Naive thymus-derived CD4-positive, alpha-beta T cell (primary cell): ENCODE measurements at places on chromosomes 5 and 9.
A peak's percentile ranks its signal among the peaks of the same experiment; 100 is the strongest.

GRCh38 chr5:7078901-7079300, 317.0 kb upstream of the ADCY2 start:
- DNase-seq, result no peak

- no peak for DNase-seq
Observed at GRCh38 chr5:153237671-153238332, 252.7 kb upstream of the GRIA1 start.

DNA sequence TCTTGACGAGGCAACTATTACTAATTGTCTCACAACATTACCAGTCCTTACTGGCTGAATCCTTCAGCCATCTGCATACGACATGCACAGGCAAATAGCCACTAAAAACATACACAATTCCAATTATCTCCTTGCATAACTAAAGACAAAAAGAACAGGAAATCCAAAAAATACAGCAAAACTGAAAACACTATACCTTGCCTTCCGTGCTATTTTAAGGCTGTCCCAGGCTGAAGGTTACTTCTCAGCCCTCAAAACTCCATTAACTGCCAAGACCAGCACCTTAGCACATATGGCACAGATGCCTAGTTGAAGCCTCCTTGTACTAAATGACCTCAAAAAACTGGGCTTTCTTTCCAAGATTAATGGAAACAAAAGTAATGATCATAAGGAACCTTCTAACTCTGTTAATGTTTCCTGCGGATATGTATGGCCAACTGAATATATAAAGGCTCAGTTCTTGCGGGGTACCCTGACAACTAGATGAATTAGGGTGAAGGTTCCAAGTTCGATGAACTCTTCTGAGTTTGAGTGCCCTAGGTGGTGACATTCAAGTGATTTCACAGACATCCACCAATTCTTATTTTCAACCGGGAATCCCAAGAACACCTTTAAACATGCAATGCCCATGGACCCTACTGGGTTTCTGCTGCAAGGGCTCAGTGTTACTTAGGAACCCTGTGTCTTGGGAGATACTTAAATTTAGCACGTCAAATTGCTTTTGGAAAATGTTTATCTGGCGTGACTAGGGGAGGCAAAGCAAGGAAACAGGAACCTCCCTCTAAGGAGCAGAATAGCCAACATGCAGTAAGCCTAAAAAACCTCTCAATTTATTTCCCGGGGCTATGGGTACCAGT, 455.3 kb downstream of the RAB3C start:
- DNase-seq, result peak; percentile 14

DNA sequence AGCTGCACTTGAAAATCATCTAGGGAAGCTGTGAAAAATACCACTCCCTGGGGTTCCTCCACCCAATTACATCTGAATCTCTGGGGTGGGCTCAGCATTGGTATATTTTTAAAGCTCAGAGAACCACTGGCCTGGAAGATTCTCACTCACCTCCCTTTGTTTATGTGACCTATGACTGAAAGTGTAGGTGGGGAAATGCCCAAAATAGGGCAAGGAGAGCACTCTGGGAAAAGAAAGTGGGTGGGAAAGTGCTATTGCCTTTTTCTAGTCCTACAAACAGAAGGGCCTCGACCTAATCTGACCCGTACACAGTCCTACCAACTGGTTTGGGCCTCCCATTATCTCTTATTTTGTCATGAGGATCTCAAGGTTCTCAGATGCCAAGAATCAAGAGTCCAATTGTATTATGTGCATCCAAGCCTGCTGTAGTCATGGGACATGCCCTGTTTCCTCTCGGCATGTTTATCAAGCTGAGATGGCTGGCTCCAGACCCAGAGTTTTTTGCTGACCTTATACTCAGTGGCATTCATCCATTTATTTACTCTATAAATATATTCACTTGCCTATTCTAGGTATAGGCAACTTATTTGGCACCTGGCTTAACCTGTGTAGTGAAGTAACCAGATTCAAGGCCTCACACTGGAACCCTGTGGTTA, 483.7 kb downstream of the ENC1 start:
- DNase-seq, result no peak

DNA sequence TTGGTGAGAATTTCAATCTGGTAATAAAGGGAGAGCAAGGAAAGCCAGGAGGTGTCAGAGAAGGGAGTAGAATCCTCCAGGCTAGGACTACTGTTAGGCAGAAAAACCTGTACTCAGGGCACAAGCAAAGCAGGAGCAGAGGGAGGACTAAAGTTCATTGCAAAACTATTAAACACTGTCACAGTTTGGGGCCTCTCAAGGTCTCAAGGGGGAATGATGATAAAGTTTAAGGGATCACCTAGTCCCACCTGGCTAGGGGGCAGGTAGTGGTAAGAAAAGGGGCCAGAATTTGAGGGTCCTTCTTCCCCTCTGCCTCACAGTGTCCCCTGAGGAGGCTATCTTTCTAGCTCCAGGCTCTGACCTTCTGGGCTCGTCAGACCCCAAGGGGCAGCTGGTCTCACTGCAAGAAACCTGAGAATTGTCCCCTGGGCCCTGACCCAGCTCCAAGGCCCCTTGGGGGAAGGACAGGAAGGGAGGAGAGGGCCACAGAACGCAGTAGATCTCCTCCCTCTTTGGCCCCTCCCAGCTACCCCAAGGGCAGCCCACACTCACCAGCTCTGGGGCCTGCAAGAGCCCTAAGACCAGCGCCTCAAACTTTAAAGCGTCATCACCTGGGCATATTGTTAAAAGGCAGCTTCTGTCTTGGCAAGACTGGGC, 974 bp downstream of the CCDC69 start:
- DNase-seq, result peak; percentile 35

GRCh38 chr5:139642213-139642612, 5.9 kb upstream of the CXXC5 start:
- no peak for DNase-seq
